ENCODE measurements at places on chromosomes 7 and 10.

DNA sequence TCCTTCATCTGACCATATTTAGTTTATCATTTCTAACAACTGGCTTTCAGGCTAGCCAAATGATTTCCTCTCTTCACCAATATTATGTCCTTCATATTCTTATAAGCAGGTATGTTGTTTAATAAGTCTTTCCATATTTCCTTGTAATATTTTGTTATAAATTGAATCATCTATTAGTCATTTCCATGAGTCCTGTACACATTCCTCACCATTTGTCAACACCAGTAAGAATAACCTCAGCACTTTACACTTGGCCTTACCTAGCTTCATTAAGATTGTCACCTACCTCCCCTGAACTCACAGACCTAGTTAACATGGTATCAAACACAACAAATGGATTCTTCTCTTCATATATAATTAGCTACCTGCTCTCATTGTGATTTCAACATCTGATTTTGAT, 282.3 kb downstream of the SEMA3D start:
- no peak for DNase-seq

DNA sequence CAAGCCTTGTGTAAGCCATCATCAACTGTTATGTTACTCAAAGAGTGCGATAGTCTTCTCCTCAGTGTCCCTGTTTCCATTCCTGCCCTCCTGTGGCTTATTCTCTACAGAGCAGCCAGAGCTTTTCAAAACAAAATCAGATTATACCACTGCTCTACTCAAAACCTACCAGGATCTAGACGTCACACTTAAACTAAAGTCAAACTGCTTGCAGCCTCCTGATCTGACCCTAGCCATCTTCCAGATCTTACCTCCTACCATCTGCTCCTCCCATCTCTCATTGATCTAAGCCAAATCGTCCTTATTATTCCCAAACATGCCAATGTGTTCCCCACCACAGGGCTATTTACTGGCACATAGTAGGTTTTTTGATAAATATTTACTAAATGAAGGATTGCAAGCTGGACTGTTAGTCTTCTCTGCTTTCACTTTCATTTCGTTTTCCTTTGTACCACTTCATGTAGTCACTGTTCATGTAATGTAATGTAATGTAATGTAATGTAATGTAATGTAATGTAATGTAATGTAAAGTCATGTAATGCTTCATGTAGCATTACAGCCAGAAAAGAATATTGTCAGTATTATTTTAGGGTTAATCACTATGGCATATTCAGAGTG, 116.1 kb downstream of the GPR37 start:
- DNase-seq: no peak

- no peak for DNase-seq
Observed at GRCh38 chr7:111654343-111654742, 92.1 kb upstream of the IMMP2L start.

GRCh38 chr10:86319676-86320075, 46.9 kb downstream of the GRID1 start:
- no peak for DNase-seq

DNA sequence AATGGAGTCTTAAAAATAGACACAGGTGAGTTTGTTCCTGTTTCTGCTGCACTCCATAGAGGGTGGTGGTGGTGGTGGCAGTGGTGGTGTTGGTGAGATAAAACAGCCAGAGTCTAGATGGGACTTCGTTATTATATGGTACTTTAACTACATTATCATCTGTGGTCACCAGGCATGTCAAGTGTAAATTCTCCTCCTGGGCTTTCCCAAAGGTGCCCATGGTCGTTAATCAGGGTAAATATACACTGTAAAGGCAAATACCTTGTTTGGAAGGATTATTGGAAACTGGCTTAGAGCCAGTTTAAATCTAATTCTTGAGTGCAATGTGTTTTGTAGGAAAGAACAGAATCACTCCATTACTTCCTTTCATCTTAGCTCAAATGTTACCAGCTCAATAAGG, 21.5 kb upstream of the COMMD3 start:
- no peak for DNase-seq

DNA sequence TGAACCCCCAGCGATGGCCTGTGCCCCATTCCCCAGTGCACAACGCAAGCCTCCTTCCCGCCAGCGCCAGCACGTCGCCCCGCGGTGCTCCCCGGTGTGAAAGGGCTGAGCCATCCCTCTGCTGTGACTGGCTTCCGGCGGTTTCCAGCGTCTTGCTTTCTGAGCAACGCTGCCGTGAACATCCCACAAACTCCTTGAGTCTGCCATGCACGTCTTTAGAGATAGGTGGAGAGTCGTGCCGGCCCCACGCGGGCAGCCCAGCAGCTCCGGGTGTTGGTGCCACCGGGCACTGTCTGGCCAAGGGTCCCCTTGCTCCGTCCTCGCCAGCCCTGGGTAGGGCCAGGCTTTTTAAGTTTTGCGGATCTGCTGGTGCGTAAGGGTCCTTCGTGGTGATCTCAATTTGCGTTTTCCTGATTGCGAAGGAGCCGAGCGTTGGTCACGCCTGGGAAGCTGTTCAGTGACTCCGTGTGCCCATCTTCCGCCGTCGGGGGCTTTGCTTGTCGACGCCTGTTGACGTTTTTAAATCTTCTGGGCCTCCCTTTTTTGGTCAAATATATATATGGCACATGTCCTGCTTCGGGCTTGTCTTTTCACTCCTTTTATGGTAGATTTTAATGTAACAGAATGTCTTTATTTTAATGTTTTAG, 70.6 kb downstream of the FOXL3 start:
- peak; percentile 24 for DNase-seq

DNA sequence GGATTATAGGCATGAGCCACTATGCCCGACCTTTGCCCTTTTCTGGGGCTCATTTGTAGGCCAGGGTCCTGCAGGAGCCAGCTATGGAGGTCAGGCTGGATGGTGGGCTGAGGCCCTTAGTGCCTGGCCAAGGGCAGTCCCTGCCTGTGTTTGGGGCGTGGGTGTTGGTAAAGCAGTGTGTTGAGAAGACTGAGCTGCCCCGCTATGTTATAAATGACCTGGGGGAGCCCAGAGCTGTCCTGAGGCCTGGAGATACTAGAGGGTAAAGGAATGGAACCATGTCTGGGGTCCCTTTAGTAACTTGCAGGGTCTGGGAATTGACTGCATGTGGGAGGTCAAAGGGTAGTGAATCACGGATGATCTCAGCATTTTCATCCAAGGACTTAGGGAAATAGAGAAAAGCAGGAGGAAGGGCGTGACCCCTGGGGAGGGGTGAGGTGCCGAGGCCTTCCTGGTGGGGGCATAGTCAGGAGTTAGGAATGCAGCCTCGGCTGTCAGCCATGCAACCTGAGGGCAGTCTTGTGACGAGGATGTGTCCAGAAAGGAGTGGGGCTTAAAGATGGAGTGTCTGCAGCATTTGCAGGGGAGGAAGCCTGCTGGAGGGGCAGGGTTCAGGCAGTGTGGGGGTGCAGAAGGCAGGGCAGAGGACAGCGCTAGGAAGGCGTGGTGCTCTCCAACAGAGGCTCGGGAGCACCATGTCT, 31.5 kb downstream of the TMEM248 start:
- no peak for DNase-seq

GRCh38 chr10:36324831-36325230, 682.7 kb upstream of the FZD8 start:
- no peak for DNase-seq

DNA sequence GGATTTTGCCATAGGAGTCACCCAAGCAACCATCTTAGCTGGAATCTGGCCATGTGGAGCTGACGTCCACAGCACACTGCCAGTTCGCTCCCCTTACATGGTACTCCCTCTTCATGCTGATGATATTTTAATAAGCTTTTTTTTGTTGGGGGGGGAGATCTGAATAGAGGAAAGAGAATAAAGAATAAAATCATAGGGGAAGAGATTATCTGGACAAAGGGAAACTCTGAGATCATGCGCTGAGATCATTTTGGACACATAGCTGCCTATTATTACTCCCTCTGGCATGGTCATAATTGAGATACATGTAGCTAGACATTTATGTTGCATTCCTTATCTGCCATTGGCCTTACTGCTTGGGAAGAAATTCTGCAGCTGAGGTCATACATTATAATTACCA, 282.7 kb downstream of the HTR7 start:
- DNase-seq: no peak

- DNase-seq: no peak
Observed at GRCh38 chr10:5507649-5508131, 8.3 kb upstream of the CALML5 start.

- no peak for DNase-seq
Observed at GRCh38 chr7:90111-91063, 102.0 kb upstream of the FAM20C start.

- no peak for DNase-seq
Observed at GRCh38 chr7:38211940-38212339, 33.9 kb downstream of the STARD3NL start.

DNA sequence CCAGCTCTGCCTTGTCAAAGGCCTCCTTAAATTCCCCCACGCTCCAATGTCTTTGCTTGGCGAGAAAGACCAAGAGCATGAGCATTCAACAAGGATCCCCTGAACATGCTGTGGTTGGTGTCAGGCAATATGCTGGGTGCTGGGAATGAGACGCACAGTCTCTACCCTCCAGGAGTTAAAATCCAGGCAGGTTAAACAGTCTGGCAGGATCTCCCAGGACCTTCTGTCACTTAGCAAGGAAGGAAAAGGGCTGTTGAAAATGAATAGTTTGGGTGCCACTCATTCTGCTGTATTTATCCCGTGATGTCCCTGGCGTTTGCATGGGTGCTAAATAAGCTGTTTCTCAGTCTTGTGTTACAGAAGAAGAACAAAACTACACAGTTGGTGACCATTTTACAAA, 21.9 kb upstream of the ITGA8 start:
- no peak for DNase-seq

GRCh38 chr10:102332772-102333171, 62.7 kb upstream of the NFKB2 start:
- DNase-seq: no peak

DNA sequence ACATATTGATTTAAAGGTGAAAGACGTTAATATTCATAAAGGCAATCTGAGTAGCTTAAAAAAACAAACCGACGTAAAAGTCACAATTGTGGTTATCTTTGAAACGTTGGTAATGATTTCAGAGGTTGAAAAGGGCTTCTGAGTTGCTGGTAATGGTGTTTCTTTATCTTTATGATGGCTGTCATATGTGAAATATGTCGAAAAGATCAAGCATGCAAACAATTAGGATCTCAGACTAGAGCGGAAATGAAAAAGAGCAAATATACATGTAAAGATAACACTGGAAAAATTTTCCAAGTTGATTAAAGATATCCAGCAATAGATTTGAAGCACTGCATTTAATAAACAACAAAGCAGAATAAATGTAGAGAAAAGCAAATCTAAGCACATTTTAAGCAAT, 998.3 kb upstream of the MBL2 start:
- no peak for DNase-seq

DNA sequence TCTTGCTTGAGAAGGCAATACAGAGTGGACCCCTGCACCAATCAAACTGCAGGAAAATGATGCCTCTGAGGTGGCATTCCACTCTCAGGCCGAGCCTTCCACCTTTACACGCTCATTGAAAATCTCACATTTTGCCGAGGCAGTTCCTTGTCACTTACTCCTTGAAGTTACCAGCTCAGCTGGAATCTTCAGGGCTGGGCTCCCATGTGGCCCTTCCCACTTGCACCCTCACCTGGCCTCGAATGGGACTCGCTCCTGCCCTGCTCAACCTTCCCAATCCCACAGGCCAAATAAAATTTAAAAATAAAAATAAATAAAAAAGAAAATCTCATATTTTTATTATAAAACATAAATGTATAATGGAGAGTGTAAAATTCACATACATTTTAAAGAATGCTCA, 790.7 kb upstream of the COBL start:
- DNase-seq: no peak

GRCh38 chr10:47348138-47348651, at the start of gene RBP3:
Gene RBP3, plus strand, starts transcription at chr10:47348363. Its CDS starts 122 bp downstream, at chr10:47348485.
- DNase-seq: no peak

GRCh38 chr10:60913657-60914056, 30.3 kb downstream of the RHOBTB1 start:
- no peak for DNase-seq

DNA sequence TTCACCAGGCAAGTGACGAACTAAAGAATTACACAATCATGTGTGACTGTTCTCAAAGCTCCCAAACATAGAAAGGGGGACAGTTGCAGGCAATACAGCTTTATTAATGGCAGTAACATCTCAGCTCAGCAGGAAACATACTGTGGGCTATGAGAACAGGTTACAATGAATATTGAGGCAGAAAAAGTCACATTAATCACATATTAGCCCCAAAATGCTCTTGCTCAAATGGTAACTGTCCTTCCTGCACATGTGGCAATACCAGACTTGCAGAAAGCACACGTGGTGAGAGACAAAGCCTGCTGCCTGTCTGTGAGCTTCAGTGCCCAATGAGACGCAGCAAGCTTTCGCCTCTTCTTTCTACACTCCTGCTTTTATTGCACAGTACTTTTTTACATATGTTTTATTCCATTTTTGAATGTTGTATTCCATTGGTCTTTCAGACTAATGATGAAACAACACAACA, 104.9 kb upstream of the ACBD5 start:
- DNase-seq: no peak
